ENCODE measurements at places on chromosomes 12 and 14.

DNA sequence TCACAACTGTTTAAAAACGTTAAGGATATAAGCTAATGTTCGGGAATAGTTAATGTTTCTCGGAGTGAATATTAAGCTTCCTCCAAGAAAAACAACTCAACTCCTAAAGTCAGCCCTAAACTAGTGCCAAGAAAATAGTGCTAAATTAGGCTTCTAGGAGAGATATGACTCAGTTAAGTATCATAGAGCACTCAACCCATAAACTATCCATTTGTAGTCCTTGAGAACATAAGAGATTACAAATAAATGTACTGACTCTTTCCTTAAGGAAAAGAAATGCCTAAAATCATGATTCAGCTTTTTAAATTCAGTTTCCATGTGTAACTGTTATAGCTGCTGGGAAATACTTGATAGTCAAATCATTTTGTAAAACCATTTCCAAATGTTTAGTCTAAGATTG lies 117.1 kb downstream of the HMGA2 start:
- peak; percentile 86 for DNase-seq

DNA sequence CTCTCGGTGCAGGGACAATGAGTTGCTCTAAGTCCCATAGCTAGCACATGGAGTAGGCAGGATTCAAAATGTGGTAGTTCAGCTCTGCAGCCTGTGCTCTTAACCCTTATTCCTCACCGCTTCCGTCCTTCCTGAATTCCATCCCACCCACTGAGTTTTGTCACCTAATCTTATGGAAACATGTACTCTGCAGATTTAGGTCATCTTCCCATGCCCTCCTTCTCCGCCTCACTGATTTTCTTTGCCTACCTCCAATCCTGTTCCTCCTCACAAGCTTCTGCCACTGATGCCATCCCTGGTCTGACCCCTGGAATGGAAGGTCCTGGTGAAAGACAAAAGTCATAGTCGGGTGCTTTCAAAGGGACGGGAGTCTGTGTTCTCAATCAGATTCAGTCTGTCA lies 46.5 kb upstream of the ABCC9 start:
- no peak for DNase-seq

GRCh38 chr12:101858361-101858760 lies 19.0 kb upstream of the DRAM1 start:
- no peak for DNase-seq

DNA sequence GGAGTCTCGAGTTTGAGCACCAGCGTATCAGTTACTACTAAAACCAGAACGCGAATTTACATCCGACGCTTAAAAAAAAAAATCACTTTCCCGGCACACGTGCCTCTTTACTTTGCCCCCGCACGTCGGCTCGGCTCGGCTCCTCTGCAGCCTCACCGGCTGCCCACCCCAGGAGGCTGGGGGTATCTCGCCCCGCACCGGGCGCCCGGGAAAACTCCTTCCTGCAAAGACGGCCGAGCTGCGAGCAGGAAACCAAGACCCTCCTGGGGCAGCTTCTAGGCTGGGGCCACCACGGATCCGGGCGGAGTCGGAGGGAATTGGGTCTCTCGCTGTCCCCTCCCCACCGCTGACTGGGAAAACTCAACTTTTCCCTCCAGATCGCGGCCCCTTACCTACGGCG lies 610 bp downstream of the VSIG10 start:
- DNase-seq: peak; percentile 29
